ENCODE measurements at places on chromosomes 4 and X.

DNA sequence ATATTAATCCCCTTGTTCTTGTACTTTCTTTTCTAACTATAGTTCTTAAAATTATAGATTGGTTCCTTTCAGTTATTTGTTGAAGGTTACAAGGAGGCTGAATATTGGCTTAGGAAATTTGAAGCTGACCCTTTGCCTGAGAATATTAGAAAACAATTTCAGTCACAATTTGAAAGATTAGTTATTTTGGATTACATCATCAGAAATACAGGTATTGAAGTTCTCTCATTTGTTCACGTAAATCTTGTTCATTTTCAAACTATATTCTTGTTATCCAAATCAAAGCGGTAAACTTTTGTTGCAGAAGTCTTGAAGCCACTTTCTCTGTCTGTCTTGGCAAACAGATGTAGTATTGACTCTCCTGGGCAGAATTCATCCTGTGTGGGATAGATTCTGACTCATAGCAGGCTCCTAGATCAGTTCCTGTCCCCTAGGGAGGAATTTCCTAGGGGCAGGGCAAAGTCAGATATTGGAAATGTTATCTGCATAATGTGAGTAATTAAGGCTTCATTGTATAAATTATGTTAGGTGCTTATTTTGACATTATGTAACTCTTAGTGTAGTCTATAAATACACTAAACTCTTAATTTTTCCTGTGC, 25.2 kb downstream of the PI4K2B start:
- no peak for DNase-seq
- no peaks in the 10 kb centered on the region for H3K4me1 ChIP-seq
- no peak overlapping the region for H3K27ac ChIP-seq
- H3K27me3 ChIP-seq: no peaks in the 10 kb centered on the region
- no peak overlapping the region for H3K4me3 ChIP-seq

DNA sequence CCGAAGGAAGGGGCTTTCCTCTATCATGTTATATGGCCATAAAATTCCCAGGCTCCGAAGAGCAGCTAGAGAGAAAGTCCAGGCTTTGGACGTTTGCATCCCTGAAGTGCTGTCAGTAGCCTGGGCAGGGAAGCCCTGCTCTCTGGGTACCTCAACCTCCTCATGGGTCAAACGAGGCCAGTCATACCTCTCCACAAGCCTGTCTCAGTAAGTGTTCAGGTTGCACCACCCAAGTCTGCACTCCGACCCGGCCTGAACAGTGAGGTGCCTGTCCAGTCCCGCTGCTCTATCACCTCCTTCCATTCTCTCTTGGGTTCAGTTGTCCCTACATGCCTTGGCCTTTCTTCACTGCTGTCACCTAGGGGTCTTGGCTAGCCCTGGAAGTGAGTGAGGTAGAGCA, 78.9 kb downstream of the STARD8 start:
- H3K27me3 ChIP-seq: no peaks in the 10 kb centered on the region
- no peaks in the 10 kb centered on the region for H3K4me1 ChIP-seq
- H3K4me3 ChIP-seq: no peak overlapping the region
- DNase-seq: no peak
- H3K36me3 ChIP-seq: no peaks in the 10 kb centered on the region

DNA sequence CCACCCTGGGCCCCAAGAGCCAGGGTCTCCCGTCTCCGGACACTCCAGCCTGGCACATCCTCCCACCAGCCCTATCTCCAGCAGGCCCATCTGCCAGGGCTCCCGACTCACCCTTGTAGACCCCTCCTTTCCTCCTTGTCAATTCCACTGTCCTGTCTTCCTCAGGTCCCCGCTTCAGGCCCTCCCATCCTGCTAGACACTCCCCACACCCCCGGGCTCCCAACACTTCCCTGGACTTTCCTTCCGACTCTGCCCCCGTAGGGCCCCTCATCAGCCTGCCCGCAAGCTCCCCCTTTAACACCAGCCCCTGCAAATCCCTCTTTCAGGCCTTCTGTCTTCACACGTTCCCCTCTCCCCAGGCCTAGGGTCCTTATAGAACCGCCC, 1.1 kb downstream of the PRAF2 start:
- peak overlapping the region; percentile 9 for H3K4me3 ChIP-seq
- H3K36me3 ChIP-seq: no peaks in the 10 kb centered on the region
- no peaks in the 10 kb centered on the region for H3K4me1 ChIP-seq
- DNase-seq: no peak
- no peak overlapping the region for H3K27ac ChIP-seq

DNA sequence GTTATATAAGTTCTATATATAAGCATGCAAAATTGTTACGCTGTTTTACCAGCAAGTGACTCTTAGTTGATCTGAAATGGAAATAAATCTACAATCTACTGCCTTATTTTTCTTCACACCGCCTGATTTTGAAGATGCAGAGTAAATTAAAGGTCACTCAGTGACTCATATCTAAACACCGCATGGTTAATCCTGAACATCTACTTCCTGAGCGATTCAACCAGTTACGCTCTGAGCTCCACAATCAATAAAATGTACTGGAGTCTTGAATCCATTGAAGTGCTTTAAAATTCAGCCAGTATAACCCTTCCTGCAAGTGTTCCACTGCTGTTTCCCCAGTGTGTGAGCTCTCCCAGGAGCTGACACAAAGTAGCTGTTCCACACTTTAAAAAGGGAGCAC, 192.8 kb downstream of the SLC7A11 start:
- no peak overlapping the region for H3K4me3 ChIP-seq
- DNase-seq: no peak
- no peak overlapping the region for H3K27ac ChIP-seq
- no peaks in the 10 kb centered on the region for H3K27me3 ChIP-seq

DNA sequence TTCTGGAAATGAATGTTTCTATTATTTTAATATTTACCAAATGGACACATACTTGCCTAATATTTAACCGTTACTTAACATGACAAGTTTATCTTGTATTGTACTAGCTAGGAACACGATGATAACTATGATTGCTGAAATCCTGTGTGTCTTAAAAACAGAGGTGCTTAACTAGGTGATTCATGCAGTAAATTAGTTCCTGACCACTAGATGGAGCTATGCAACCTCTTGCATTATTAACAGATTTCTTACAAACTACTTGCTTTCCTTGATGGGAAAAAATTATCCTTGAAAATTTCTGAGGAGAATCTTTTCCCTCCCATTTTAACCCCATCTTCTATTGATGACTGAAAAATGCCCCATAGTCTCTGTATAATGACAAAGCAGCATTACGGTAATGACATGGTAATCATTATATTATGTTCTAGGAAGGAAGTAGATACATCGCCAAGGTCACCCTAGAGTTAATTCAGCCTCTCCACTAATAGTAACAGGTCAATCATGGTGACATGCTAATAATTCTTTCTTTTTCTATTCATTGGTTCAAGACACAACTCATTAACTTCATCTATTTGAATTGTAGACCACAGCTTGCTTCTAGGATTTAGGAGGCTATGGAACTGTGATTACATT, 844.2 kb downstream of the RAPGEF2 start:
- H3K4me3 ChIP-seq: no peak overlapping the region
- DNase-seq: no peak
- H3K27ac ChIP-seq: no peak overlapping the region
- no peaks in the 10 kb centered on the region for H3K4me1 ChIP-seq

DNA sequence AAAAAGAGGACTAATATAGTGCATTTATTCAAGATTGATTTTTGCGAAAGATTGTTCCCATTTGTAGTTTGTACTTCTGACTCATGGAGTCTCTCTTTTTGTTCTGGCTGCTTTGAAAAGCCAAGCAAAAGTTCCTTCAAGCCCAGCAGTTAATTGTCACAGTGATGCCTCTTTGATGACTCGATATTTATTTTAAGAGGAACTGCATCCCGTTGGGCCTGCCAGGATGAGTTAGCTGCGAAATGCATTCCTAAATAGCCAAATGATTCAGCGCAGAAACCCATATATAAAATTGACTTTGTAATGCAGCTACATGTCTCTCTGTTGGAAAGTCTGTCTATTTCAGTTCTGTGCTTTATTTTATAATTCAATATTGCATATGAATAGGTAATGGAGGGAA, 295.1 kb downstream of the GBA3 start:
- no peaks in the 10 kb centered on the region for H3K27me3 ChIP-seq
- no peak overlapping the region for H3K4me3 ChIP-seq
- no peak overlapping the region for H3K27ac ChIP-seq
- no peaks in the 10 kb centered on the region for H3K36me3 ChIP-seq

GRCh38 chrX:47226071-47226470, 6.7 kb upstream of the USP11 start:
- DNase-seq: no peak
- no peaks in the 10 kb centered on the region for H3K4me1 ChIP-seq
- no peaks in the 10 kb centered on the region for H3K27me3 ChIP-seq
- no peaks in the 10 kb centered on the region for H3K36me3 ChIP-seq
- H3K27ac ChIP-seq: no peak overlapping the region

- H3K27me3 ChIP-seq: no peaks in the 10 kb centered on the region
- H3K4me3 ChIP-seq: no peak overlapping the region
- no peaks in the 10 kb centered on the region for H3K36me3 ChIP-seq
- no peak overlapping the region for H3K27ac ChIP-seq
- no peaks in the 10 kb centered on the region for H3K4me1 ChIP-seq
Measured at GRCh38 chr4:79227860-79228259, 98.0 kb downstream of the NAA11 start.

DNA sequence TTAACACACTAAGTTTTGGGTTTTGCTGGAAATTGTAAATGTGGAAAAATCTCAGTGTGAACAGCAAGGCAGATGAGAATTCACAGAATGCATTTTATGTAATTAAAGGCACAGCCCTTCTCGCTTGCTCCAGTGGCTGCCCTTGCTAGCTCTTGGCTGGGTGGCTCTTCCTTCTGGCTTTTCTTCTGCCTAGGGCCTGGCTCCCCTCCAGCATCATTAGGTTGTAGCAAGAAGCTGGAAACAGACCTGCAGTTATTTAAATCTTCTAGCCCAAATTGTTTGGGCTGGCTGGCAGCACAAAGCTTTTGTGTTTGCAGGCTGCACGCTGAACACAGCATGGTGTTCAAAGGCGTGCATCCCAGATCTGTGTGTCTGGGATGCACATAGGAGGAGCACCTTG, 56.5 kb downstream of the LIMCH1 start:
- H3K27ac ChIP-seq: no peak overlapping the region
- no peak overlapping the region for H3K4me3 ChIP-seq
- DNase-seq: no peak
- H3K4me1 ChIP-seq: no peaks in the 10 kb centered on the region

- H3K27ac ChIP-seq: no peak overlapping the region
- no peak overlapping the region for H3K4me3 ChIP-seq
- no peaks in the 10 kb centered on the region for H3K4me1 ChIP-seq
- H3K36me3 ChIP-seq: no peaks in the 10 kb centered on the region
- H3K27me3 ChIP-seq: no peaks in the 10 kb centered on the region
Measured at GRCh38 chrX:55118574-55118973, 29.8 kb downstream of the PAGE2 start.

GRCh38 chrX:23631136-23631535, 36.2 kb upstream of the PRDX4 start:
- H3K36me3 ChIP-seq: no peaks in the 10 kb centered on the region
- no peak for DNase-seq
- no peak overlapping the region for H3K27ac ChIP-seq
- no peaks in the 10 kb centered on the region for H3K4me1 ChIP-seq

DNA sequence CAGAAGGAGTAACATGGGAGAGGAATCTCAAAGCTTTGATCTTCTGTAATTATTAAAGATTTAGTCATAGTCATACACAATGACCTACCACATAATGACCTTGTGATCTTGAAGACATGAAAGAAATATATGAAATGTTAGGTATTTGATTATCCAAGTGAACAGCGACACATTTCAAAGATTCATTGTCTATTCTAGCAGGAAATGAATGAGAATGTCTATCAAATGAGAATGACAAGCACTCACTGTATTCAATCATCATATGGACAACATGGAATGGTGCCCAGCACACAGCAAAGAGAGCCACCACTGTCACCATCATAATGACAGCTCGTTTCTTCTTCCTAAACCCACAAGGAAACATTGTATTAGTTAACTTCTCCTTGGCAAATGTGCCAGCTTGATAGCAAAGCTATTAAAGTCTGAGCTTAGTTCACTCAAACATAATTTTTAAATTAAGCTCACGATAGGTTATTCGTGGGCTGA, 50.6 kb downstream of the QRFPR start:
- H3K4me1 ChIP-seq: no peaks in the 10 kb centered on the region
- no peaks in the 10 kb centered on the region for H3K36me3 ChIP-seq
- H3K27me3 ChIP-seq: no peaks in the 10 kb centered on the region

DNA sequence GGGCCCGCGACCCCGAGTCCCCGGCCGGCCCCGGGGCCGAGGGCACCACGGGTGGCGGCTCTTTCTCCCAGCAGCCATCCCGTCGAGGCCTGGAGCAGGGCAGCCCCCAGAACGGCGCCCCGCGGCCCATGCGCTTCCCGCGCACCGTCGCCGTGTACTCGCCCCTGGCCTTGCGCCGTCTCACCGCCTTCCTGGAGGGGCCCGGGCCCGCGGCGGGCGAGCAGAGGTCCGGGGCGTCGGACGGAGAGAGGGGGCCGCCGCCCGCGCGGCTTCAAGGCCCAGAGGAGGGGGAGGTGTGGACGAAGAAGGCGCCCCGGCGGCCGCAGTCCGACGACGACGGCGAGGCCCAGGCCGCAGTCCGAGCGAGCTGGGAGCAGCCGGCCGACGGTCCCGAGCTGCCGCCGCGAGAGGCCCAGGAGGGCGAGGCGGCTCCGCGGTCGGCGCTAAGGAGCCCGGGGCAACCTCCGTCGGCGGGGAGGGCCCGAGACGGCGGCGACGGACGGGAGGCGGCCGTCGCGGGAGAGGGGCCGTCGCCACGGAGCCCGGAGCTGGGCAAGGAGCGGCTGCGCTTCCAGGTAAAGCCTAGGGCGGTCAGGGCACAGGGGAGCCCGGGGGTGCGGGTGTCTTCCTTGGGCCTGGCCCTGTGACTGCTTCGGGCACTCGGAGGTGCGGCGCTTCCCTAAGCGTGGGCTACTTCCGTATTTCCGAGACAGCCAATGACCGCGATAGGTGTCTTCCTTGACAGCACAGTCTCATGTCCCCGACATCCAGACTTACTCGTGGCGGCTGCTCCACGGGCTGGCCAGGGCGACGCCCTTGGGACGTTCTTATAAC, 845 bp downstream of the ZAR1 start:
- H3K4me1 ChIP-seq: no peaks in the 10 kb centered on the region
- peak; percentile 48 for DNase-seq
- H3K27me3 ChIP-seq: peaks cover 54% of the 10 kb centered on the region
- no peaks in the 10 kb centered on the region for H3K36me3 ChIP-seq
- peak overlapping the region; percentile 34 for H3K4me3 ChIP-seq

GRCh38 chr4:140757232-140757630, 1.0 kb upstream of the TBC1D9 start:
- peak overlapping the region; percentile 95 for H3K27ac ChIP-seq
- no peak for DNase-seq
- no peaks in the 10 kb centered on the region for H3K36me3 ChIP-seq
- no peaks in the 10 kb centered on the region for H3K4me1 ChIP-seq
- no peaks in the 10 kb centered on the region for H3K27me3 ChIP-seq

GRCh38 chrX:40105835-40106675, 8.3 kb upstream of the BCOR start:
- peaks cover 53% of the 10 kb centered on the region for H3K27me3 ChIP-seq
- no peaks in the 10 kb centered on the region for H3K36me3 ChIP-seq
- peak overlapping the region; percentile 41 for H3K4me3 ChIP-seq
- H3K27ac ChIP-seq: peak overlapping the region; percentile 82

- no peak overlapping the region for H3K4me3 ChIP-seq
- H3K4me1 ChIP-seq: no peaks in the 10 kb centered on the region
- H3K27ac ChIP-seq: no peak overlapping the region
- no peaks in the 10 kb centered on the region for H3K36me3 ChIP-seq
Measured at GRCh38 chrX:118756101-118756500, 28.7 kb downstream of the IL13RA1 start.

- H3K27me3 ChIP-seq: no peaks in the 10 kb centered on the region
- H3K4me3 ChIP-seq: no peak overlapping the region
- DNase-seq: no peak
- no peak overlapping the region for H3K27ac ChIP-seq
Measured at GRCh38 chr4:155909615-155910226, 6.2 kb downstream of the TDO2 start.

- H3K4me1 ChIP-seq: no peaks in the 10 kb centered on the region
- H3K27me3 ChIP-seq: peaks cover 4% of the 10 kb centered on the region
- H3K4me3 ChIP-seq: no peak overlapping the region
- no peak overlapping the region for H3K27ac ChIP-seq
Measured at GRCh38 chr4:8607603-8608481, 15.3 kb downstream of the CPZ start.

All from colonic mucosa (tissue), 4 donors.